ENCODE measurements at places on chromosomes 13 and 19.

DNA sequence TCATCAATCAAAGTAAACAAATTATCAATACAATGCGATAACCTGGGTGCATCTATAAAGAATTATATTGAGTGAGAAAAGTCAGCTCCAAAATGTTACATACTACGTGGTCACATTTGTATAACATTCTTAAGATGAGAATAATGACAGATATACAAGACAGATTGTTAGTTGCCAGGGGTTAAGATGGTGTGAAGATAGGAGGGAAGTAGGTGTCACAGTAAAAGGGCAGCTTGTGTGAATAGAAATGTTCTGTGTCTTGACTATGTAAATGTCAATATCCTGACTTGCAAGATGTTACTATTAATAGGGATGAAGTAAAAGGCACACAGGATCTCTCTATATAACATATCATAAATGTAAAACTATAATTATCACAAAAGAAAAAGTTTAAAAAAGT, 611.2 kb upstream of the SPRY2 start:
- DNase-seq, result no peak

DNA sequence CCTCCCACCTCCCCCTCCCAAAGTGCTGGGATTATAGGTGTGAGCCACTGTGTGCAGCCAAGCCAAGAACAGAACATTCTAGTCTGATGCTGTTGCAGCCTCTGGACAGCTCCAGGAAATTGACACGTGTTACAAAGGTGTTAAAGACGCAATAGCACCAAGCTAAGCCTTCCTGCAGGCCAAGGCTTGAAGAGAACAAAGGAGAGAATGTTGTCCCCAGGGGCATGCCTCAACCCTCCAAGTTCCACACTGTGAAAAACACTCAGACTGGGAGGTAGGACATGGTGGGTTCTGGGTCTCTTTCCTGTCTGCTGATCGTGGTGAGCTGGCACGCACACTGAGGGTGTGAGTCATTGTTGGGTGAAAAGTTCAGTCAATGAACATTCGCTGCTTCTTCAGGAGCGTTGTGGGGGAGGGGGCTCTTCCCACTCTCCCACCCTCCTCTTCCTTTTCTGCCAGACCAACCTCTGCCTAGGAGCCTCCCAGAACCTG, 5.3 kb upstream of the PTPRS start:
- DNase-seq, result no peak

GRCh38 chr13:40271931-40272775, 394.3 kb downstream of the FOXO1 start:
- peak; percentile 12 for DNase-seq

DNA sequence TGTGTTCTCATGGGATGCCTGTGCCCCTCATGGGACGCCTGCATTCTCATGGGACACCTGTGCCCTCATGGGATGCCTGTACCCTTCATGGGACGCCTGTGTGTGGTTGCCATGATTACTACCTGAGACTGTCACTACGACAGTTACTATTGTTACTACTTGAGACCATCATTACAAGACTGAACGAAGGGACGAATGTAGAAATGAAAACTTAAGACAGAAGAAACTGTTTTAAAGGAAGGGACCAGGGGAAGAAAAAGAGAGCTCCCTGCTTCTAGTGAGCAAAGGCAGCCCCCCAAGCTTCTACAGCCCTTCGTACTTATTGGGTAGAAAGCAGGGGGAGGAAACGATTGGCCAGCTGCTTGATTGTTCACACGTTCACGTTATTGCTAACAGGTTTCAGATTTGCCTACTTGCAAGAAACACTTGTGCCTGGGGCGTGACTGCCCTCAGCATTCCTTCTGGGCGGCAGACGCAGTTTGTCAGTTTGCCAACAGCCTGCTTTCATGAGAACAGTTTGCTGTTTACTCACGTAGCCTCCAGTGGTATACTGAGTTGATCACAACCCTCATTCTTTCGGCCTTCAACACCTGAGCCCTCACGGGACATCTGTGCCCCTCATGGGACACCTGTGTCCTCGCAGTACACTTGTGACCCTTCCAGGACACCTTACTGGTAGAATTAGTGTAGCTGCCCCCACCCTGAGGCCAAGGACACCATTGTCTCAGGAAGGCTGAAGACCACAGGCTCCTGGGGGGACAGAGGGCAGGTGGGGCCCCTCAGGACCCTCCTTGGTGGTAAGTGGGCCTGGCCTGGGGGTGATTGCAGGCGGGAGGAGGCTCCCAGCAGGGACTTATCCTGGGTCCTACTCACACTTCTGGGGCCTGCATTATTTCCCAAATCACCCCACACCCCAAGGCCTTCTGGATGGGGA, 2.5 kb upstream of the S1PR4 start:
- DNase-seq, result no peak

DNA sequence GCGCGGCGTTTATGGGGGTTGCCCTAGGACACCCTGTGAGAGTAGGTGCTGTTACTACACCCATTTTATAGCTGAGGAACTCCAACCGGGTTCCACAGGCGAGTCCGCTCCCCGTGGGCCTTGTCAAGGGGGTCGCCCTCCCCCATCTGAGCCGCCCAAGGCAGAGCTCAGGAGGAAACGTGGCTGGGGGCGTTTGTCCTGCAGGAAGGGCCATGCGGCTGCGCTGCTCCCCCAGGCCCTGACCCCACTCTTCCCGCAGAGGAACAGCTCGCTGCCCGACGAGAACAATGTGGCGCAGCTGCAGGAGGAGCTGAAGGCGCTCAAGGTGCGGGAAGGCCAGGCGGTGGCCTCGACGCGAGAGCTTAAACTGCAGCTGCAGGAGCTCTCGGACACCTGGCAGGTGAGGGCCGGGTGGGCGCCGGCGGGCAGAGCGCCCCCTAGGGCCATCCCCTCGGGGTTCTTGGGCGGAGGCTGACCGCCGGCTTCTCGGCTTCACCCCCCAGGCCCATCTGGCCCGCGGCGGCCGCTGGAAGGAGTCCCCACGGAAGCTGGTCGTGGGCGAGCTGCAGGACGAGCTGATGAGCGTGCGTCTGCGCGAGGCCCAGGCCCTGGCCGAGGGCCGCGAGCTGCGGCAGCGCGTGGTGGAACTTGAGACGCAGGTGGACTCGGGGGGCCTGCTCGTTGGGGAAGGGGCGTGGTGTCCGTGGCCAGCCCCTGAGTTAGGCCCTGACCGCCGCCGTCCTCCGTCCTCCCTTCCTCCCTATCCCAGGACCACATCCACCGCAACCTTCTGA, 12.4 kb downstream of the PRR36 start:
- no peak for DNase-seq

GRCh38 chr13:110872034-110872767, 42.7 kb downstream of the ANKRD10 start:
- DNase-seq, result no peak

- no peak for DNase-seq
Observed at GRCh38 chr13:45105895-45106294, 14.4 kb upstream of the GTF2F2 start.

DNA sequence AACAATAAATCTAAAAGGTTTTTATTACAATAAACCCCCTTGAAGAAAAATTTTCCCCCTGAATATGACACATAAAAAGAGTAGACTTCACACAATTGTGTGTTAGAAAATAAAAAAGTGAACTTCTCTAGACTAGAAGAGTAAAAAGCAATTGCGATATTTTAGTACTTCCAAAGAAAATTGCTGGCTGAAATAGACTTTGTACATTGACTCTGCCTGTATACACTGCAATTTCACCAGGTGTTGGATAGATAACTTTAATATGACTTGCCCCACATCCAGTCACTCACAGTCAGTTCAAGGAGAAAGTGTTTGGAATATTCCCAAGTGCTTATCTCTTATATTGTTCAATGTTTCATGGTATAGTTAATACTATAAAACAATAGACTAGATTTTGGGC, 1780.1 kb upstream of the PCDH20 start:
- no peak for DNase-seq

- no peak for DNase-seq
Observed at GRCh38 chr19:41871573-41872383, 5.3 kb upstream of the CD79A start.

DNA sequence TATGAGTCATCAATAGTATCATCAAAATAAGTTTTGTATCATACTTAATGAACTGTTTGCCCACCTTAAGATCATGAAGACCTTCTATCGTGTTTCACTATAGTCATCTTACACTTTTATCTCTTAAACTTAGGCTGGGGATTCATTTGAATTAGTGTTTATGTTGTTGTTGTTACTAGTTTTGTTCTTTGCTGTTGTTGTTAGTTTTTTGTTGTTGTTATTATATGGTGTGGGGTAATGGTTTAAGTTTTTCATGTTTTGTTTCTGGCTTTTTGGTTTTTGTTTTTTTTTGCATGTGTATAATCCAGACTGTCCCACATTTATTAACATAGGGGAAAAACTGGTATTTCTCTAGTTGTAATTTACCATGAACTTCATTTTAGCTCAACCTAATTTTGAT, 965.1 kb upstream of the MIR17HG start:
- DNase-seq, result no peak

GRCh38 chr19:812049-812746, 9.6 kb downstream of the PLPPR3 start:
- no peak for DNase-seq

DNA sequence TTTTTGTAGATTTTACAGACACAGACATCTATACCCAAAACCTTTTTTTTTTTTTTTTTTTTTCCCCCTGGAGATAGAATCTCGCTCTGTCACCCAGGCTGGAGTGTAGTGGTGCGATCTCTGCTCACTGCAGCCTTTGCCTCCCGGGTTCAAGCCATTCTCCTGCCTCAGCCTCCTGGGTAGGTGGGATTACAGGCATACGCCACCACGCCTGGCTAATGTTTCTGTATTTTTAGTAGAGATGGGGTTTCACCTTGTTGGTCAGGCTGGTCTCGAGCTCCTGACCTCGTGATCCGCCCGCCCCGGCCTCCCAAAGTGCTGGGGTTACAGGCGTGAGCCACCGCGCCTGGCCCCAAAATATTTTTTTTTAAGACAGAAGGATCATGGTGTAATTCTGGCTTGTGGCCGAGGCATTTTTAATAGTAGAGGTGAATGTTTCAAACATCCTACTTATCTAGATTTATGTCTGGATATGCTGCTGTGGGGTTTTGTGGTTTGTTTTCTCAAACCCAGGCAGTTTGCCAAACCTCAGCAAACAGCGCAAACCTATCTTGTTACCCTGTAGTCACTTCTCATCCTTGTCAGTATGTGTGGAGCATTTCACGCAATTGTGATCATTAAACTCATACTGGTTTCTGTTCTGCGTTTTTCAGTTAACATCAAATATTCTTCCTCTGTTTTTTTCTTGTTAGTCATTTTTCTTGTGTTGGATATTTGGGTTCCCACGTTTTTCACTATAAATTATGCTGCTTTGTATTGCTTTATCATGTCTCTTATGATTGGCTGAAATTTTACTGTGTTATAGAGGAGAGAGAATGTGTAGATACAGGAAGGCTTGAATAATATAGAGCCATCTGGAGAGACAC, 36.2 kb upstream of the GARRE1 start:
- no peak for DNase-seq

- no peak for DNase-seq
Observed at GRCh38 chr19:3784607-3785450, 1.4 kb downstream of the MATK start.

- no peak for DNase-seq
Observed at GRCh38 chr13:75395066-75395465, 86.9 kb downstream of the TBC1D4 start.
